ENCODE measurements at places on chromosomes 5 and 9. TPM values are rescaled to one million over a fixed set of nuclear protein-coding genes. Genes with fewer than 3 reads are reported as not detected.

- DNase-seq, result peak; percentile 71
These were observed 11.7 kb upstream of the FGF1 start for GRCh38 chr5:142697356-142698255.

Gene MYMK
- not detected for total RNA-seq

GRCh38 chr9:116990592-116990991 is 303.5 kb downstream of the TRIM32 start:
- DNase-seq, result peak; percentile 48

Gene NRARP
- 2.2 TPM for total RNA-seq

DNA sequence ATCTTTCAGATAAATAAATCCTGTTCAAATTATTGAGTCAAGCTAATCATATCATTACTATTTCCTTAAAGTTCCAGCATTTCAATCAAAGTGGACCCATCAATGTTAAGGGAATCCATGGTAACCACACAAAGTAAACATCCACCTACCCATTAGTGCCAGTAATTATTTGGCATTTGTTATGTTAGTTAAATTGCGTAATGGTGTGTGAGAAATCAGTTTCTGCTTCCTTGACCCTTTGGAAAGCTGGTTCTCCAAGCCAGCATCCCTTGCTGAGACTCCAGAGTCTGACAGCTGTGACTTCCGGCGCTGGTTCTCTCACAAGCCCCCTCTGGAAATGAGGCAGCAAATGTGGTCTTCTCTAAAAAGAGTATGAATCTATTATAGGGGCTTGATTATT is 308.6 kb upstream of the EFNA5 start:
- peak; percentile 47 for DNase-seq

Gene MTX3
- total RNA-seq, result 23.9 TPM

Gene FOXD4L4
- total RNA-seq, result 1.2 TPM

DNA sequence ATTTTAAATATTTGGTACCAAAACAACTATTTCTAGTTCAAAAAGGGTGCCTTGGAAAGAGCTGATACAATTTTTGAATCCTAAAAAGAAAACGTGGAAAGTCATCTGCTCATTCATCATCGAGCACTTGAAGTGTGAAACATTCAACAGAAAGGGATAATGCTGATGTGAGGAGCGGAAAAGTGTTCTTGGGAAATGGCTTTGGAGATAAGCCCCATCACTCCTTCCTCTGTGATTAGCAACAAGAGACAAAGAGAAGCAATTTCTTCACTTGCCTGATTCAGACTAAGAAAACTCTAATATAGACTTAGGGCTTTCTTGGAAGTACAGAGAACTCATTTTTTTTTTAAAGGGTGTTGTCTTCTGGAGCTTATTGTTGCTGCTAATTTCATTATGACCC is 74.9 kb downstream of the C9orf152 start:
- DNase-seq, result no peak

Gene BRINP1
- total RNA-seq, result not detected

Gene INIP
- total RNA-seq, result 33.5 TPM

DNA sequence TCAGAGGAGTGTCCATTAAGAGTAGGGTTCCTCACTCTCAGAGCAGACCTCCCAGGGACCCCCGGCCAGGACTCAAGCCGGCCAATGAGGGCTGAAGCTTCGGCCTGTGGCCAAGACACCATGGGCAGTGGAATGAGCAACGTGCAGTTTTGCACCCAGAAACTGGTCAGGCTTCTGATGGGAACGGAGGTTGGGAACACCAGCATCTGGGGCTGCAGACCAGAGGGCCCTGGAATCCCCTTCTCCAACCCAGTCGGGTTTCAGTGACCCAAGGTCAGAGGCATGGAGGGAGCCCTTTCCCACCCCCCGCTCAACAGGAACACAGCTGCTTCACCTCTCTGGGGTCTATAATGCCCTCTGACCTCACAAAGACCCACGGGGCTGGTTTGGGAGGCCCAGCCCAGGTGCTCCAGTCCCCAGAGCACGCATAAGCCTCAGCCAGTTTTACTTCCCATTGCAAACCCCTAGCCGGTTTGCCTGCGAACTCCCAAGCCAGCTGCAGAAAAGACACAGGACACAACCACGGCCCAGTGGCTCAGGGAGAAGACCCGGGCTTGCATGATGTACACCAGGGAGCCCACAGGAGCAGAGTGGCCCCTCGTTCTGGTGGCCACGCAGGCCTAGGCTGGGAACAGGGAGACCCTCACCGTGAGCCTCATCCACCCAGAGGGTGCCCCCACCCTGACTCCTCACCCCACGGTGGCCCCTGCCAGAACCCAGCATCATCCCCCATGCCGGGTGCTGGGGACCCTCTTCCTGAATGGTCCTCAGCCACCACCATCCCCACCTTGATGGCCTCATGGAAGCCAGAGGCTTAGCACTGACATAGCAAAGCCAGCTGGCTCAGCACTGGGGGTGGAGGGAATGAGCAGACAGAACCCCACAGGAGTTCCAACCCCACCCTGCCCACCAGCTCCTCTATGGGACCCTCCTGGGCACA is 30.6 kb downstream of the VAV2 start:
- no peak for DNase-seq

DNA sequence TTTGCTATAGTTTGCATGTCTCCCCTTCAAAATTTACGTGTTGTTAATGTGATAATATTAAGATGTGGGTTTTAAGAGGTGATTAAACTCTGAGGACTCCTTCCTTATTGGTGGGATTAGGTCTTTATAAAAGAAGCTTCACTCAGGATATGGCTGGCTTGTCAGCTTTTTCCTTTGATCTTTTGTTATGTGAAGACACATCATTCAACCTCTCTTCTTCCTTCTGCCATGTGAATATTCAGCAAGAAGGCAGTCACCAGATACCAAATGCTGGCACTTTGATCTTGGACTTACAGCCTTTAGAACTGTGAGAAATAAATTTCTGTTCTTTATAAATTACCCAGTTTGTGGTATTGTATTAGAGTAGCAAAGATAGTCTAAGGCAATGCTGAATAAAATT is 855.9 kb upstream of the CDH10 start:
- no peak for DNase-seq

GRCh38 chr5:102903074-102903871 is 148.2 kb downstream of the PAM start:
- no peak for DNase-seq

DNA sequence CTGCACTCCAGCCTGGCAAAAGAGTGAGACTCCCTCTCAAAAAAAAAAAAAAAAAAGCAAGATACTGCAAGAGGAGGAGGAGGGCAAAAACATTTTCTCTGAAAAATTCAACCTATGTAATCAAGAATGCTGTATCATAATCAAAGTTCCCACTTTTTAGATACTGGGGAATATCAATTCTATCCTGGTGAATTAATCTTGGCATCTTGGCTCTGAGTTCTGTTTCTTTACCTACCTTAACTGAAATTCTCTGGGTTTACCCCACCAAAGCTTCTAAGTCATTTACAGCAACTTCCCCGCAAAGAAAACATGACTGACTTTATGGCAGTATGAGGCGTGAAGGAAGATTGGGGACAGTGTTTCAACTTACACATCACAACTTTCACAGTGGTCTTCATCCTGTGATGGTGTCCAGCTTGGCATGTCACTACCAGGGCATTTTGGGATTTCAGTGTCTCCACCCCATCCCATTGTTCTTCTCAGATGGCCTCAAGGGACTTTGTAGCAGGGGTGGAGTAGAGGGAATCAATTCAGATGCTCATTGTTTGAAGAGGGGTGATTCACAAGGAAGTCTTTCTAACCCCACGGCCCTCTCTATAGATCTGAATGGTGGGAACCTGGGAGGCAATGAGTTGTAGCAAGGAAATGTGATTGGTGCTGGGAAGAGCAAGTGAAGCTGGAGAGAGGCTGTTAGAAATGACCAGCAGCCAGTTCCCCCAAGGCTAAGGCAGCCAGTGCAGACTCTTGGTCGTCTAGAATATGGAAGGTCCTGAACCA is 130.5 kb downstream of the SCAMP1 start:
- DNase-seq, result no peak

Gene GKAP1
- 5.8 TPM for total RNA-seq

Gene BTNL8
- not detected for total RNA-seq

DNA sequence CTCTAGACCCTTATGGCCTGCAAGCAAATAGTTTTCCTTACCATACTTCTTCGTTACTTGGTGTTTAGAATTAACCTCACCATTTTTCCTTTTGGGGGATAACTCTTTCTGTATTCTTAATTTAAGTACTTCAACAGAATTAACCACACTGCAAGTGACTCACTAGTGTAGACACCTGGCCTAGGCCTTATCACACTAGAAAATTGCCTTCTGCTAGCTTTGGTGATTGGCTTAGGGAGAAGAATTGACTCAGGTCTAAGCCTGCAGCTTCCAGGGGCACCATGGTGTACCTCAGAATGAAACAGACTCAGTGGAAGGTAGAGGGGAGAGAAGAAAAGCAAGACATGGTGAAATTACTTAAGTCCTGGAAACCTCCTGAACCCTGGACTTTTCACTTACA is 112.8 kb upstream of the HMHB1 start:
- DNase-seq, result no peak

Gene PCDHB10
- 1.2 TPM for total RNA-seq

Gene SAXO1
- not detected for total RNA-seq

DNA sequence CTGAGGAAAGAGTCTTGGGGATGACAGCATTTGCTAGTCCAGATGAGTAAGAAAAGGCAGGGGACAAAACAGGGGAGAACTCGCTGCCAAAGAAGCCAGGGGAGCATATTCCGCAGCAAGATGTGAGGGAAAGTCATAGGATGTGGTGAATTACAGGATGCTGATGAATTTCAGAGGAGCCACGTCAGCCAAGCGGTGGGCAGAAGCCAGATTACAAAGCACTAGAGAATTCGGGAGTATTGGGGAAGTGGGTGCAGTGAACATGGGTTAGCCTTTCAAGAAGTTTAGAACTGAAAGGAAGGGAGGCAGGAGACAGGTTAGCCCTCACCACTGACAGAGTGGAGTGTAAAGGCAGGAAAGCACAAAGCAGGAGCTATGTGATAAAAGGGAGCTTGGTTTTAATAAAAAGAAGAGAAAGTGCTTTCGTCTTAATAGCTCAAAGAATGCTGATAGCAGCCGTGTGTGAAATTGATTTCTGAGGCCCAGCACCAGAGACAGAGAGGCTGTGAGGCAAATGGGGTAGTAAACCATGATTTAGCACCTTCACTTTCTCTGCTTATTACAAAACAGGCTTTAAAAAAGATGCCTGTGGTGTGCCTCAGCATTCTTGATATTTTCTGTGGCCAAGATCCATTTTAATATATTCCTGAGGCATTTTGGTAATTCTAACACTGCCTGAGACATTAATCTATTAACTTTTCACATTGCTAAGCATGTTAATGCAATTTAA is 16.9 kb downstream of the ADAMTSL1 start:
- DNase-seq, result peak; percentile 89

Gene FBLL1
- total RNA-seq, result 0.42 TPM

GRCh38 chr9:89951675-89952074 is 346.9 kb downstream of the GADD45G start:
- no peak for DNase-seq

Gene TICAM2
- total RNA-seq, result 3.7 TPM

Gene RFK
- total RNA-seq, result 27.0 TPM
